Caco-2 (cell line): ENCODE measurements at places on chromosomes 6 and 20. TPM values are rescaled to one million over a fixed set of nuclear protein-coding genes. Genes with fewer than 3 reads are reported as not detected.

Gene FAM184A
- total RNA-seq: 10.8 and 11.2 TPM in 2 replicates

Gene TSPYL4
- total RNA-seq: 10.7 and 10.9 TPM in 2 replicates

Gene MICB
- 6.4 and 7.5 TPM in 2 replicates for total RNA-seq

Gene SLC32A1
- total RNA-seq: not detected in 2 replicates

Gene BPIFB2
- total RNA-seq: not detected in 2 replicates

Gene APOBEC2
- 2.5 and 4.8 TPM in 2 replicates for total RNA-seq

Gene TXLNB
- not detected in 2 replicates for total RNA-seq

Gene HDGFL1
- total RNA-seq: not detected in 2 replicates

Gene OGFRL1
- total RNA-seq: 5.7 and 6.9 TPM in 2 replicates

Gene ESR1
- not detected in 2 replicates for total RNA-seq

Gene GMNN
- total RNA-seq: 66.5 and 70.0 TPM in 2 replicates

Gene ECT2L
- total RNA-seq: not detected in 2 replicates

DNA sequence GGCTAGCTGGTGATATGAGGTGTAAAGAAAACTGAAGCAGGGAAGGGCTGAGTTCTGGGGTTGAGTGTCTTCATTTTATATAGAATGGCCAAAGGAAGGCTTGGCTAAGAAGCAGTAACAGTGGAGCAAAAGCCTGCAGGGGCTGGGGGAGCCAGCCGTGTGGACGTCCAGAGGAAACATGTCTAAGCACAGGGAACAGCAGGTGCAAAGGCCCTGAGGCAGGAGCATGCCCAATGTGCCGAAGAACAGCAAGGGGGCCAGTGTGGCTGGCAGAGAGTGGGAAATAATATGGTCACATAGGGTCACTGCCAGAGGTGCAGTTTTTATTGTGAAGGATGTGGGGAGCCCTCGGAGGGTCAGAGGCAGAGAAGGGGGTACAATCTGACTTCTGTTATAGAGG is 60.5 kb upstream of the KCNG1 start:
- no peaks in the 10 kb centered on the region for H3K36me3 ChIP-seq
- no peak overlapping the region for H3K4me3 ChIP-seq
- peak; percentile 25 for DNase-seq
- no peak overlapping the region for H3K27ac ChIP-seq
- no peaks in the 10 kb centered on the region for H3K27me3 ChIP-seq

DNA sequence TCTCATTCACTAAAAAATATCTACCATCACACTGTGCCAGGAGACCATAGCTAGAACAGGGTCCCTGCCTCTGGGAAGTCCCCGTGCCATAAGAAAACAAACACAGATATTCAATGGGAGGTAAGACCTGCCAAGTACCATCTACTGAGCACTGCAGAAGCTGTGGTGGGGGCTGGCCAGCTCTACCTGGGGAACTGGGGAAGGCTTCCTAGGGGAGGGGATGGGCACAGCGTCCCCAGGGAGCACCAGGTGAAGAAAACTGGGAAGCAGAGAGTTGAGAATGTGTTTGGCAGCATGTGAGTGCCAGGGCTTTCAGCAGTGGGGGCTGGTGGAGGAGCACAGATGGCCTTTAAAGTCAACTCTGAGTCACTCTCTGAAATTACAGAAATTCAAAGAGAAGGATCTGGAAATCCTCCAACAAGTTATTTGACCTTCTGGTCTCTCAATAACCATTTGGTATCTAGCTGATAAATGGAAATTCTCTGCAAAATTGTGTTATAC is 85.2 kb downstream of the SHLD1 start:
- H3K27ac ChIP-seq: no peak overlapping the region
- no peaks in the 10 kb centered on the region for H3K36me3 ChIP-seq
- H3K4me1 ChIP-seq: no peaks in the 10 kb centered on the region
- no peak for DNase-seq

GRCh38 chr20:48841875-48842529 is 14.2 kb upstream of the PREX1 start:
- no peaks in the 10 kb centered on the region for H3K4me1 ChIP-seq
- H3K27ac ChIP-seq: no peak overlapping the region
- no peaks in the 10 kb centered on the region for H3K27me3 ChIP-seq
- H3K4me3 ChIP-seq: no peak overlapping the region
- no peak for DNase-seq
- H3K36me3 ChIP-seq: no peaks in the 10 kb centered on the region

GRCh38 chr6:135043846-135044245 is 10.8 kb downstream of the HBS1L start:
- no peaks in the 10 kb centered on the region for H3K27me3 ChIP-seq
- no peak for DNase-seq
- no peak overlapping the region for H3K27ac ChIP-seq
- H3K4me1 ChIP-seq: no peaks in the 10 kb centered on the region
- no peaks in the 10 kb centered on the region; the same call in 1 of the 2 replicates for H3K36me3 ChIP-seq

GRCh38 chr6:31204751-31205145 is 34.3 kb upstream of the POU5F1 start:
- H3K27me3 ChIP-seq: no peaks in the 10 kb centered on the region
- H3K4me3 ChIP-seq: no peak overlapping the region
- H3K27ac ChIP-seq: peak overlapping the region; percentile 56
- peaks cover 54% of the 10 kb centered on the region for H3K4me1 ChIP-seq

GRCh38 chr20:1489764-1490436 is 1.3 kb downstream of the SIRPB2 start:
- no peak for DNase-seq
- H3K4me3 ChIP-seq: no peak overlapping the region
- H3K36me3 ChIP-seq: no peaks in the 10 kb centered on the region
- H3K27me3 ChIP-seq: no peaks in the 10 kb centered on the region; the same call in 1 of the 2 replicates

DNA sequence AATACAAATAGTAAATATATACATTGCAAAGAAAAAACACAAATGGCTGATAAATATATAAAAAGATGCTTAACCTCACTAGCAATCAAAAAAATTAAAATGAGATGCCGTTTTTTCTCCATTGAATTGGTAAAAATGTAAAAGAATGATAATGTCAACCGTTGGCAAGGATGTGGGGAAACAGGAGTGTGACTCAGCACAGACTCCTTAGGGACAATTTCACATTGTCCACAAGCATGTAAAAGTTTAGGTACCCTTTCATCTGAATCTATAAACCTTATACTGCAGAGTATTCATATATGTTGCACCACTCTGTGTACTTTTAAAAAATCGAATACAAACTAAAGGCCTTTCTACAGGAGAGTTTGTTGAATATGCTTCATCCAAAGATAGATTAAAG is 143.1 kb upstream of the RREB1 start:
- H3K27me3 ChIP-seq: no peaks in the 10 kb centered on the region
- H3K36me3 ChIP-seq: no peaks in the 10 kb centered on the region
- no peak overlapping the region for H3K4me3 ChIP-seq
- DNase-seq: no peak
- no peak overlapping the region for H3K27ac ChIP-seq

- H3K4me3 ChIP-seq: no peak overlapping the region
- H3K4me1 ChIP-seq: peaks cover 8% of the 10 kb centered on the region; the same call in 1 of the 2 replicates
- no peaks in the 10 kb centered on the region; the same call in 1 of the 2 replicates for H3K27me3 ChIP-seq
- DNase-seq: no peak
Observed at GRCh38 chr6:53483423-53484353, 61.2 kb downstream of the GCLC start.

- no peaks in the 10 kb centered on the region for H3K4me1 ChIP-seq
- H3K27me3 ChIP-seq: no peaks in the 10 kb centered on the region
- H3K4me3 ChIP-seq: no peak overlapping the region
- no peaks in the 10 kb centered on the region for H3K36me3 ChIP-seq
Observed at GRCh38 chr6:166768761-166769160, 141.7 kb upstream of the RPS6KA2 start.

GRCh38 chr6:73586416-73586974 is 65.7 kb upstream of the EEF1A1 start:
- peak overlapping the region; percentile 95 for H3K27ac ChIP-seq
- peaks cover 10% of the 10 kb centered on the region; the same call in 1 of the 2 replicates for H3K4me1 ChIP-seq
- no peak for DNase-seq
- H3K4me3 ChIP-seq: no peak overlapping the region

DNA sequence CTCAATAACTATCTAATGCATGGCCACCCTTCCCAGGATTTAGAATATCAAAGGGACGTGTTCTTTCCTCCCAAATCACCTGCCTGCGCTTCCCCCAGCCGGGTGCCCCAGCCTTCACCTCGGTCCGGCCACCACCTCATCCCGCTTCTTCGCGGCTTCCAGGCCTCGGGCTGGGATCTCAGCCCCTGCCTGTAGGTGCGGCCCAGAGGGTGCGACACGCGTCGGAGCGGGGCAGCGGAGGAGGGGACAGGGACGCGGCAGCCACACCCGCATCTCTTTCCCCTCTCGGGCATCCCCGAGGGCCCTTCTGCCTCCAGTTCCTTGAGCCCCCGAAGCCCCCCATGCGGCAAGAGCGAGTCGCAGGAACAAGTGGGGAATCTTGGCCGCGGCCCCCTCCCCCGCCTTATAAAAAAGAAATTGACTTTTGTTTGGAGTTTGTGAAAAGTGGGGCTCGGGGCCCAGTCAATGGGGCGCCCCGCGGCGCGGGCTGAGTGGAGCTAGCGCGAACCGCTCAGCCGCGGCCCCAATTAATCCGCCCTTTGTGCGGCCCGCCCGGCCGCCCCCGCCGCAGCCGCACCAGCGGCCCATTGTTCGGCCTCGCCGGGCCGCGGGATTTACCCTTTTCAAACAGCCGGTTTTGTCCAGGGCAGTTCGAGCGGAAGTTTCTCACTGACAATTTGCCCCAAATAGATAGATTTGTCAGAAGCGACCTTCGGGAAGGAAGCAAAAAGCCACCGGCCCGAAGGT is 8.4 kb upstream of the NR2E1 start:
- no peak for DNase-seq
- H3K36me3 ChIP-seq: no peaks in the 10 kb centered on the region
- peaks cover 2% of the 10 kb centered on the region; the same call in 1 of the 2 replicates for H3K27me3 ChIP-seq
- peak overlapping the region; percentile 39 for H3K4me3 ChIP-seq
- no peak overlapping the region for H3K27ac ChIP-seq

DNA sequence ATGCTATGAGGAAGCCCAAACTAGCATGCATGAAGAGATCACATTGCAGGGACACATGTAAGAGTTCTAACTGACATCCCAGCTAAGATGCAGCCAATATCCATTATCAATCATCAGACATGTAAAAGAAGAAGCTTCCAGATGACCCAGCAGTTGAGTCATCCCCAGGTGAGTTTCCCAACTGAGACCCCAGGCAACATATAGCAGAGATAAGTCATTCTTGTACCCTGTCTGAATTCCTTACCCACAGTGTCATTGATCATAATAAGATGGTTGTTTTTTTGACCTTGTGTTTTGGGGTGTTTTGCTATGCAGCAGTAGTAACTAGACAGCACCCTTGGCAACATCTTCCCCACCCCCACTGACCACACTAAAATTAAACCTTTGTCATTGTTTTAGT is 18.9 kb downstream of the SIRPD start:
- H3K4me1 ChIP-seq: no peaks in the 10 kb centered on the region
- no peaks in the 10 kb centered on the region for H3K36me3 ChIP-seq
- no peaks in the 10 kb centered on the region for H3K27me3 ChIP-seq
- DNase-seq: no peak

DNA sequence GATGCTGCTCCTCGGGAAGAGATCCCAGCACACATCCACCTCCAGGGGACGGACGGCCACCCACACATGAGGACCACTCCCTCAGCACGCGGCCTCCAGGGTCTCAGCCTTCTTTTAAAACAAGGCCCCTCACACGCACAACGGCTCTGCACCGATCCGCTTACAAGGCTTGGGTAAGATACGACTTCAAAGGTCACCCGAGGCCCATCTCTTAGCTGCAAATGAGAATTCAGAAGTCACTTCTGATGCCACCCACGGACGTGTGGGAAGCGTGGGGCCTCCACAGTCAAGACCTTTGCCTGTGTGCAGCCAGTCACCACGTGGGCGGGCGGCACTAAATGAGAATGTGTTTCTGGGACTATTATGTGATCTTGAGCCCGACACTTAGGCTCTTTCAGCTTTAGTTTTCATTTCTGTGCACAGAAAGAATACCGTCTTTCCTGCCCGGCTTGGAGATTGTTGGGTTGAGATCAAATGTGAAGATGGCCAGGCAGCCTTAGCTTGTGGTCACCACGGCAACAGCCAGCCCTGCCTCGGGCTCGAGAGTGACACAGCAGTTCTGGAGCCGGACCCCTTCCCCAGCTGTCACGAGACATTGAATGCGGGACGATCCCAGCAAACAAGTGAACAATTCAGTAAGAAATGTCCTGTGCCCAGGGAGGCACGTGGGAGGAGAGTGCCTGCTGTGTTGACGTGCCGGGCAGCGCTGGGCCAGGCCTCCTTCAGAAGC is 91.6 kb downstream of the RAMACL start:
- no peak overlapping the region for H3K27ac ChIP-seq
- DNase-seq: no peak
- no peak overlapping the region for H3K4me3 ChIP-seq
- no peaks in the 10 kb centered on the region for H3K4me1 ChIP-seq
